IMR-90 (cell line): ENCODE measurements at places on chromosomes 6 and 20. TPM values are rescaled to one million over a fixed set of nuclear protein-coding genes. Genes with fewer than 3 reads are reported as not detected.

The MOG gene
- polyA plus RNA-seq: not detected in 2 replicates

- no peak overlapping the region for H3K4me3 ChIP-seq
- DNase-seq: no peak
- peaks cover 6% of the 10 kb centered on the region; the same call in 1 of the 2 replicates for H3K36me3 ChIP-seq
Observed at GRCh38 chr20:1942486-1943274, 47.5 kb downstream of the SIRPA start.

GRCh38 chr6:113774127-113774825, 82.9 kb upstream of the MARCKS start:
- H3K27ac ChIP-seq: no peak overlapping the region
- no peaks in the 10 kb centered on the region for H3K27me3 ChIP-seq
- peaks cover 4% of the 10 kb centered on the region for H3K4me1 ChIP-seq
- H3K36me3 ChIP-seq: no peaks in the 10 kb centered on the region

GRCh38 chr20:48293671-48294070, 508.4 kb upstream of the SULF2 start:
- H3K27me3 ChIP-seq: peaks cover 4% of the 10 kb centered on the region; the same call in 1 of the 2 replicates
- no peaks in the 10 kb centered on the region for H3K36me3 ChIP-seq
- no peak overlapping the region for H3K4me3 ChIP-seq
- no peak overlapping the region for H3K27ac ChIP-seq
- peaks cover 11% of the 10 kb centered on the region for H3K4me1 ChIP-seq

The NOX3 gene
- not detected in 2 replicates for polyA plus RNA-seq

DNA sequence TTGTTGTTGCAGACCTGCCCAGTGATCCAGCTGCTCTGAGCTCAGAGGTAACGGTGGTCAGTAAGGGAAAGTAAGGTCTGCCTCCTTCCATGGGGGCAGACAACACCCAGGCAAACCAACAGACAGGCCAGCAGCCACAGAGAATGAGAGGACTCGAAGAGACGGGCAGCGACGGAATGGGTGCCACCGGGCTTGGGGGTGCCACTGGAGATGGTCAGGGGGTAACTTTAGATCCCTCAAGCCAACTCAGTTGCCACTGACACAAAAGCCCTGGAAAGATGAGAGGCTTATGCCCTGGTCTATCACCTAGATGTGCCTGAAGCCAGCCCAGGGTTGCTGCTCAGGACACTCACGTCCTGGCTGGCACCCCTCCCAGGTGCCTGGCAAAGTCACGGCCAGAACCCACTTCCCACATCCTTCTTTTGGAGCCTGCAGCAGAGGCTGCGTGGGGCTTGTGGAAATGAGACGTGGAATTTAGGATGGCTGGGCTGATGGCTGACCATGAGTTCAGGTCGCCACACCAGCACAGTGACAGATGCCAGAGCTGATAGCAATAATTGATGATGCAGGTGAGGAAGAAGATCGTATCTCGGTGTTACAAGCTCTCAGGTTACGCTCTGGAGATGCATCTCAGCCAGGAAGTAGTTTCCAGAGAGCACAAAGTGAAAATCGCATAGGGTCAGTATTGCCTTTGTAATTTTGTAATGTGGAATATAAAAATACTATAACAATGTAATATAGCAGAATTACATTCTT, 209.1 kb downstream of the SYNDIG1 start:
- no peak overlapping the region for H3K4me3 ChIP-seq
- H3K4me1 ChIP-seq: peaks cover 4% of the 10 kb centered on the region
- DNase-seq: no peak
- no peak overlapping the region for H3K27ac ChIP-seq
- H3K27me3 ChIP-seq: peaks cover 4% of the 10 kb centered on the region

- no peak overlapping the region for H3K27ac ChIP-seq
- no peak for DNase-seq
- H3K4me1 ChIP-seq: no peaks in the 10 kb centered on the region
- no peak overlapping the region for H3K4me3 ChIP-seq
- no peaks in the 10 kb centered on the region for H3K36me3 ChIP-seq
- no peaks in the 10 kb centered on the region for H3K27me3 ChIP-seq
Observed at GRCh38 chr6:98092331-98092730, 742.0 kb upstream of the POU3F2 start.

The PAK5 gene
- not detected in 2 replicates for polyA plus RNA-seq

The ARFGAP1 gene
- polyA plus RNA-seq: 194 and 203 TPM in 2 replicates
